NCI-H1417 treated with DMSO at 0.1 percent for 48 hours (cell line): ENCODE measurements at places on chromosomes 5 and 9.

- DNase-seq: no peak
Observed at GRCh38 chr5:169412831-169413230, 111.9 kb upstream of the SLIT3 start.

DNA sequence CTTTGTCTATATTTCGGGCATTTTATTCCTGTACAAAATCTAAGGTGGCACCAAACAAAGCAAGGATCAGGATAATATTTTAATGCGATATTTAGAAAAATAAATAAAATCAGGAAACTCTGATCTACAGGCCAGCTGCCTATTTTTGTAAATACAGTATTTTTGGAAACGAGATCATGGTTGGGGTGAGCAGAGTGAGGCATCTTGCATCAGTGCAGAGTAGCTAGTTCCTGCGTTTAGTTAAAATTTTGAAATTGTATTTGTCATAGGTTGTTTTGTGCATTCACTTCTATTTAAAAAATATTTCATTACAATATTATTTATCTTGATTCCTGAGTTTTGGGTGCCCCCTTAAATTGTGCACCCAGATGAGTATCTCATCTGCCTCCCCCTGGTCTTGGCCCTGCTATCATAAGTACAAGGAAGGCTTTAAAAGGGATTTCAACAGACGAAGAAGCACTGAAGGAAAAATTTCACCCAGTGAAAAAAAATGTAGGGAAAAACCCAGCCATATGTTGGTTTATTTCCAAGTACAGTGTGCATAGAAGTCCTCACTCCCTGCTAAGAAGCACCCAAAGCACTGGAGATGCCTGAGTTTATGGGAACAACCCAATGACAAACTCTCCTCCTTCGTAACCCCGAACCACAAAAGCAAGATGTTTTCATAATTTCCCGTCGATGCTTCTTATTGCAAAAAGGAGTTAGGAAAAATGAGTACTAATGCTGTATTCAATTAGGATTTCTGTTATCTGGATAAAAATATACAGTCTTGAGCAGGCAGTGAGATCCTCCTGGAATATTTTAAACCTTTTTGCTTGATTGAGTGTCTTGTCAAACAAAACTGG lies 304.7 kb upstream of the CLINT1 start:
- DNase-seq: no peak

DNA sequence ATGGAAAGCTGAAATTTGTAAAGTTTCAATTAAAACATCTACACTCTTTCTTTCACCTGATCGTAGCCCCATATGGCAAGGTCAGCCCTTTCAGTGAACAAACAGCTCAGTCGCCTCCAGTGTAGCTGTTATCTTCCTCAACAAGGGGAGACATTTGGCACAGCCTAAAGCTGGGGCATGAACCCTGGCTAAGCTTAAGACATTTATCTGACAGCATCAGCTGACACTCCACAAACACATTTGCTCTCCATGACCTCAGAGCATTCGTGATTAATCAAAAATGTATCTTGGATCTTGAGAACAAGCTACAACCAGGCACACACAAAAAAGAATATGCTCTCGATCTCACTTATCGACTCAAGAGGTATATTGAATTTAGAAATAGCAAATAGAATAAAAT lies 67.3 kb downstream of the POU5F2 start:
- no peak for DNase-seq

- DNase-seq: no peak
Observed at GRCh38 chr5:131672776-131673175, 37.7 kb upstream of the RAPGEF6 start.

DNA sequence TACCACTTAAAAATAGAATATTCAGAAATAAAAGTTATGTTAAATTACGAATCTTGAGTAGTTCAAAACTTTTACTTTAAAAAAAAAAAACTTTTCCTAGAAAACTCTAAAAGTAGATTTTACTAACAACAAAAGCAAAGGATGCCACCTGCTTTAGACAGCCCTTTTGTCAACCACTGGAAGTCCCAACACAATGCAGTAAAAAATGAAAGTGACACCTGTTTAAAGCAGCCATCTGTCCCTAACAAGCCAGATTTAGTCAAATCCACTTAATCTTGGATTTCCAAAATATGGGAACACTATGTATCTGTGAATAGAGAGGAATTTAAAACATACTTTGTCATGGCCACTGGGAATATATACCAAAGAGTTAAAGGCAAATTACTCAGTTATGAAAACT lies 3.8 kb downstream of the RFX3 start:
- no peak for DNase-seq
